ENCODE measurements at places on chromosomes 12 and 14.
A peak's percentile ranks its signal among the peaks of the same experiment; 100 is the strongest.

- no peak for DNase-seq
Measured at GRCh38 chr14:100263141-100263540, 24.2 kb downstream of the YY1 start.

DNA sequence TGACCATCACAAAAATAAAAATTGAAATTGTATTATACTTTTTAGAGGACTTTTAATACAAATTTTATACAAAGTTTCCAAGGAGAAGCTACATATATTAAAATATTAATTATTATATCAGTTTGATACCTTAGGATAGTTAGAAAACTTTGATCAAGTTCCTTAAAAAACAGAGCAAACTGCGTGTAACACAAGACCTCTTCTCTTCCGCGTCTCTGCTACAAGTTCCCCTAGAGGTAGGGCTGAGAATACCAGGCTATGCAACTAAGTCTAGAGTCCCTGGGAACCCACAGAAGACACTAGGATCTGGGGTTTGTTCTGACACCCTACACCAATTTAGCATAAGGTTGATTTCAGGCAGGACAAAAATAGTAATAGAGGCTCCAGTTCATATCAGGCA is 319.0 kb downstream of the FOXG1 start:
- no peak for DNase-seq

- DNase-seq, result peak; percentile 42
Measured at GRCh38 chr12:102095677-102096263, 24.1 kb downstream of the NUP37 start.

- no peak for DNase-seq
Measured at GRCh38 chr14:31109257-31109656, 83.1 kb upstream of the STRN3 start.

- DNase-seq, result no peak
Measured at GRCh38 chr12:94938583-94938982, 64.9 kb downstream of the NDUFA12 start.

All from OCI-LY7 (cell line).